ENCODE measurements at places on chromosomes 5 and 9. TPM values are rescaled to one million over a fixed set of nuclear protein-coding genes. Genes with fewer than 3 reads are reported as not detected.

GRCh38 chr9:121360601-121361374 lies 9.3 kb downstream of the STOM start:
- no peaks in the 10 kb centered on the region for H3K36me3 ChIP-seq
- no peak for DNase-seq
- peaks cover 52% of the 10 kb centered on the region for H3K4me1 ChIP-seq
- no peaks in the 10 kb centered on the region for H3K27me3 ChIP-seq
- H3K27ac ChIP-seq = peak overlapping the region; percentile 66

DNA sequence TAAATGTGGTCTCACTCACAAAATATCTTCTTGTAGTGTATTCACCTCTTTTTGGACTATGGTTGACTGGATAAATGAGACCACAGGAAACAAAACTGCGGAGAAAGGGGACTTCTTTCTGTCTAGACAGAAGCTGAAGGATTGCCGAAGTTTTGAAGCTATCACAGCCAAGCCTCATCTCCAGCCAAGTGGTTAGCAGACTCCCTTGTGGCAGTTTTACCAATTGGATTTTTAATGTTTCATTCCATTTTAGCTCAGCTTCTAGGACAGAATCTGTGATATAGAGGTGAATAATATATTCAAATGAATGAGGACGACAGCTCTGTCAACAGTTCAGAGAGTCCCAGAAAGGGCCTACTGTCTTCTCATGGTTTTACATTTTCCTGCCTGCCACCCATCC lies 215.7 kb upstream of the ZNF608 start:
- DNase-seq = no peak
- H3K4me1 ChIP-seq = peaks cover 10% of the 10 kb centered on the region
- H3K36me3 ChIP-seq = no peaks in the 10 kb centered on the region
- no peaks in the 10 kb centered on the region for H3K27me3 ChIP-seq

DNA sequence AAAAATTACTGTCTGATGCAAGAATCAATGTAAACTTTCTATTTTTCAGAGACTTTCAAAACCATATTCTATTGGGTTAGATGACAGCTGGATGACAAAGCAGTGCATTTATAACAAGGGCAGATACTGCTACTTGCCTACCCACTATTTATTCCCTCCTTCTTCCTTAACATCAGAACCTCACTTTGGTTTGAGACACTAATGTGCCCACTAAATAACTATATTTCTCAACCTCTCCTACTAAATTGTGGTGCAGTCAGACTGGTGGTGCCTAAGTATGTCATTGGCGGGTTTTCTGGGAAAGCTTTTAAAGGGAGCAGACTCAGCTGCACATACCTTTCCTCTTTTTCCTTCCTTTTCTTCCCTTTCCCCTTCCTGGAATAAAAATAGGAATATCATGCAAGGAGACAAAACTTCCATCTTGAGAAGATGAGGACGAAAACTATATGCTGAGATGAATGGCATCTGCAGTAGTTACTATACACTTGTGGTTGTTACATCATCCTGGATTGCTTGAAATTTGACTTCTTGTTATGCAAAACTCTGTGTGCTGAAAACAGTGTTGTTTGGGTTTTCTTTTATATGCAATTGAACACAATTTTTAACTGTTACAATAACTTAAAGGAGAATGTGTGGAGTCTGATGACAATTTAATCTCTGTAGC lies 43.8 kb downstream of the PRR16 start:
- H3K27ac ChIP-seq = peak overlapping the region; percentile 71
- H3K27me3 ChIP-seq = no peaks in the 10 kb centered on the region
- no peaks in the 10 kb centered on the region for H3K36me3 ChIP-seq
- H3K4me3 ChIP-seq = no peak overlapping the region

GRCh38 chr9:37004424-37004935 lies 29.6 kb downstream of the PAX5 start:
- H3K36me3 ChIP-seq = no peaks in the 10 kb centered on the region
- no peaks in the 10 kb centered on the region for H3K4me1 ChIP-seq
- DNase-seq = no peak
- H3K27me3 ChIP-seq = peaks cover 67% of the 10 kb centered on the region
- no peak overlapping the region for H3K27ac ChIP-seq
- H3K4me3 ChIP-seq = no peak overlapping the region

- no peak for DNase-seq
- H3K4me3 ChIP-seq = no peak overlapping the region
- H3K4me1 ChIP-seq = peaks cover 8% of the 10 kb centered on the region
- H3K27ac ChIP-seq = no peak overlapping the region
- H3K36me3 ChIP-seq = no peaks in the 10 kb centered on the region
These were observed 38.4 kb upstream of the RXRA start for GRCh38 chr9:134287591-134288491.

- H3K27ac ChIP-seq = peak overlapping the region; percentile 88
- H3K4me1 ChIP-seq = peaks cover 53% of the 10 kb centered on the region
- H3K4me3 ChIP-seq = no peak overlapping the region
- H3K36me3 ChIP-seq = no peaks in the 10 kb centered on the region
- no peak for DNase-seq
- H3K27me3 ChIP-seq = no peaks in the 10 kb centered on the region
These were observed 249.0 kb upstream of the ZNF608 start for GRCh38 chr5:124995421-124995820.

GRCh38 chr5:126852091-126852571 lies 75.2 kb downstream of the LMNB1 start:
- no peaks in the 10 kb centered on the region for H3K36me3 ChIP-seq
- no peaks in the 10 kb centered on the region for H3K27me3 ChIP-seq
- no peak overlapping the region for H3K4me3 ChIP-seq
- DNase-seq = no peak

- no peaks in the 10 kb centered on the region for H3K27me3 ChIP-seq
- peak overlapping the region; percentile 67 for H3K27ac ChIP-seq
- no peak for DNase-seq
These were observed 133.6 kb downstream of the ATG10 start for GRCh38 chr5:82105457-82105856.

DNA sequence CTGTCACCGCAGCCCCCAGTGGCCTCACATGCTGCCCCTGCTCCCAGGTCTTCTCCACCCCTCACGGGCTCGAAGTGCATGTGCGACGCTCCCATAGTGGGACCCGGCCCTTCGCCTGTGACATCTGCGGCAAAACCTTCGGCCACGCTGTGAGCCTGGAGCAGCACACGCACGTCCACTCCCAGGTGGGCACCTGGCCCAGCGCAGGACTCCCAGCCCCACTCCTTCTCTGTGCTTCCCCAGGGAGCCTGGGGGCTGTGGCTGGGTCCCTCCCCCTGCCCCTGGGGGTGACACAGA lies 10.5 kb downstream of the GFI1B start:
- no peak overlapping the region for H3K4me3 ChIP-seq
- DNase-seq = no peak
- peaks cover 28% of the 10 kb centered on the region for H3K27me3 ChIP-seq
- no peaks in the 10 kb centered on the region for H3K36me3 ChIP-seq
- no peaks in the 10 kb centered on the region for H3K4me1 ChIP-seq
- no peak overlapping the region for H3K27ac ChIP-seq

DNA sequence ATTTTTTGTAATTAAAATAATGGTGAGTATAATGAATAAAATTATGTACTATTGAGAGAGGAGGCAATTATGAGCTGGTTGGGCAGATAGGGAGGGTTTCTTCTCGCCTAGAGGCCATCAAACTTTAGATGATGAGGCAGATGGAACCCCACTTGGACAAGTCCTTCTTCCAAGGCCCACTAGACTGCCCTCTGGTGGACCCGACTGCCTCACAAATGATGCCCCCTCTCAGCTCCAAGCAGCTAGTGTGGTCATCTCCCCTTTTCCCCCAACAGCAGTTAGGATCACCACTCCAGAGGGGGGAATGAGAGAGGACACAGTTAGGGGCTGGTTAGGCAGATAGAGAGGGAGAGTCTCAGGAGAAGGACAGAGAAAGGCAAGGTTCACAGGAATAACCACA lies 348.0 kb upstream of the CDH18 start:
- H3K27ac ChIP-seq = no peak overlapping the region
- no peaks in the 10 kb centered on the region for H3K4me1 ChIP-seq
- no peak for DNase-seq
- H3K4me3 ChIP-seq = no peak overlapping the region
- no peaks in the 10 kb centered on the region for H3K36me3 ChIP-seq

DNA sequence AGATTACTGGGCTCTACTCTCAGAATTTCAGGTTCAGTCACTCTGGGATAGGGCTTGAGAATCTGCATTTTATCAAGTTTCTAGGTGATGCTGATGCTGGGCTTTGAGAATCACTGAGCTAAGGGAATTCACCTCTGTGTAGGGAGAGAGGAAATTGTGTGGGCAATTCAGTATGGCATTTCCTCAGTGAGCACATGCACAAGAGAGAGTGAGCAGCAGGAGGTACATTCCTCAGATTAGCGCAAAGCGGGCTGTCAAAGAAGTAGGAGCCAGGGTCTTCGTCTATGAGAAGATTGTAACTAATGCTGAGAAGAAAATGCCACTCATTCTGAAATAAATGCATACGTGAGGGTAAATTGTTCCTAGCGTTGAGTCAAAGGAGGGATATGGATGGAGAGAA lies 175.9 kb downstream of the KIF4B start:
- H3K36me3 ChIP-seq = no peaks in the 10 kb centered on the region
- DNase-seq = no peak
- H3K4me3 ChIP-seq = no peak overlapping the region
- H3K4me1 ChIP-seq = no peaks in the 10 kb centered on the region

DNA sequence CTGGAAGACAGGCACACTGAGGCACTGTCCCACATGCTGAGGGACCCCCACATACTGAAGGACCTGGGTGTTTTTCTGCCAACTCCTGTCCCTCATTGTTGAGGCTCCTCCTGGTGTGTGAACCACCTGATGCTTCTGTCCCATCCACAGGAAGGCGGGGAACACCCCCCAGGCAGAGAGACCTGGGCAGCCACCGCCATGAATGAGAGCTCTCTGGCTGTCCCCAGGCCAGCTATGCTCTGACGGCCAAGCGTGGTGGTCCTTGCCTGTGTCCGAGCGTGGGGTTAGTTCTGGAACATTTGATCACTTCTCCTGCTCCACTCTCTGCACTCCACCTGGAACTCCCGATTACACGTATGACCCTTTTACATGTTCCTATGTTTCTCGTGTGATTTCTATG lies 11.9 kb upstream of the LRRC14B start:
- no peaks in the 10 kb centered on the region for H3K36me3 ChIP-seq
- peaks cover 17% of the 10 kb centered on the region for H3K27me3 ChIP-seq
- H3K4me1 ChIP-seq = peaks cover 8% of the 10 kb centered on the region
- no peak overlapping the region for H3K4me3 ChIP-seq
- no peak overlapping the region for H3K27ac ChIP-seq

DNA sequence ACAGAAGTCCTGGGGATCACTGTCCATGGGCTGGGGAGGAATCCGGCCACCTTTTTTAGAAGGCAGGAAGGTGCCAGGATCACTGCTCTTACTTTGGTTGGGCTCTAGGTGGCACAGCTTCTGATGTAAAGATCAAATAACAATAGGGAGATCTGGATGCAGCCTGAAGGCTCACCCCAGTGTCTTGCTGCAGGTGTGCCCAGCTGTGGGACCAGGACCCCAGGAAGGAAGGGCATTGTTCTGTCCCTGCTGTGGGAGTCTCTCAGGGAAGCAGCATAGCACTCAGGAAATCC lies 69.6 kb downstream of the DAB2IP start:
- no peak overlapping the region for H3K4me3 ChIP-seq
- peaks cover 3% of the 10 kb centered on the region for H3K36me3 ChIP-seq
- no peak for DNase-seq
- peaks cover 43% of the 10 kb centered on the region for H3K4me1 ChIP-seq

- no peak for DNase-seq
- no peak overlapping the region for H3K4me3 ChIP-seq
- no peak overlapping the region for H3K27ac ChIP-seq
- H3K4me1 ChIP-seq = peaks cover 22% of the 10 kb centered on the region
- H3K36me3 ChIP-seq = no peaks in the 10 kb centered on the region
These were observed 70.7 kb upstream of the TAF1L start for GRCh38 chr9:32706004-32706724.

DNA sequence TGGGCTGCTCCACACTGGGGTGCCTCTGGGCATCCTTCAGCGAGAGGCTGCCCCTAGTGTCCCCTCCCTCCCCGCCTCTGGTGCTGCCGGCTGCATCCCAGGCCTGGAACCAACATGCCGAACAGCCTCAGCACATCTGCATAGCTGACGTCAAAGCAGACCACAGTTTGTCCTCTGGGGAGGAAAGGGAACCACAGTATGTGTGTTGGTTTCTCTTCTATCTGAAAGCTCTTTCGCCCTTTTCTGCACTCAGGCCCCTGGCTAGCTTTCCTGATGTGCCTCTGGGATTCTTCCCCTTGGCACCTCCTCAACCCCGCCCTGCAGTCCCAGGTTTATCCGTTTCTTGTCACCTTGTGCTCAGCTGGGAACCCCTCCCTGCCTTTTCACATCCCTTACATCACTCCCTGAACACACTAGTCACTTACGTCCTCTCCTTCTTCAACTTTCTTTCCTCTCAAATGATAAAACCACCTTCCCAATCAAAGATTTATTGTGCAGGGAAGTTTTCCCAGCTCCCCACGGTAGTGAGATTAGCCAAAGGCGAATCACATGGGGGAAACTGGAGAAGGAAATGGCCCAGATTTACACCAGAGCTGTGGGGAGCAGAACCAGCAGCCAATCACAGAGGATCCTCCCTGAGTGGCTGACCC lies 35.5 kb upstream of the B4GALT1 start:
- DNase-seq = no peak
- H3K27me3 ChIP-seq = peaks cover 37% of the 10 kb centered on the region
- H3K27ac ChIP-seq = no peak overlapping the region
- peaks cover 3% of the 10 kb centered on the region for H3K4me1 ChIP-seq
- no peak overlapping the region for H3K4me3 ChIP-seq

DNA sequence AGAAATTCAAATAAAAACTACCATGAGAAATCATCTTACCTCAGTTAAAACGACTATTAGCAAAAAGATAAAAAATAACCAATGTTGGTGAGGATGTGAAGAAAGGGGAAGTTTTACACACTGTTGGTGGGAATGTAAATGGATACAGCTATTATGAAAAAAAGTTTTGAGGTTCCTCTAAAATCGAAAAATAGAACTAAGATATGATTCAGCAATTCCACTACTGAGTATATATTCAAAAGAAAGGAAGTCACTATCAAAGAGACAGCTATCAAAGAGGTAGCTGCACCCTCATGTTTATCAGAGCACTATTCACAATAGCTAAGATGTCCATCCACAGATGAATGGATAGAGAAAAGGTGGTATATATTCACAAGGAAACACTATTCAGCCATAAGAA lies 1888.4 kb downstream of the MAT2B start:
- no peak overlapping the region for H3K4me3 ChIP-seq
- no peaks in the 10 kb centered on the region for H3K4me1 ChIP-seq
- H3K27ac ChIP-seq = no peak overlapping the region
- H3K36me3 ChIP-seq = no peaks in the 10 kb centered on the region
- DNase-seq = no peak
- no peaks in the 10 kb centered on the region for H3K27me3 ChIP-seq

Gene PDE6A
- total RNA-seq = not detected

Gene TAF11L5
- not detected for total RNA-seq

Gene PKD2L2
- not detected for total RNA-seq

Gene ACER2
- total RNA-seq = 0.52 TPM

Gene FBP2
- total RNA-seq = not detected

Gene NACC2
- 41.4 TPM for total RNA-seq

Gene S100Z
- not detected for total RNA-seq

Gene CPLANE1
- total RNA-seq = 31.4 TPM

Gene TEX48
- not detected for total RNA-seq

Gene SLC4A9
- total RNA-seq = not detected

Gene ENHO
- 1.0 TPM for total RNA-seq

Gene TTLL11
- 7.9 TPM for total RNA-seq

Gene C5orf58
- total RNA-seq = not detected

All from osteocyte (in vitro differentiated cells).